Pericardium fibroblast (primary cell): ENCODE measurements at places on chromosomes 12 and 14. TPM values are rescaled to one million over a fixed set of nuclear protein-coding genes. Genes with fewer than 3 reads are reported as not detected.

SSTR1 gene
- total RNA-seq, result 0.23 and 0.60 TPM in 2 replicates

FAM90A1 gene
- 0.09 and 0.93 TPM in 2 replicates for total RNA-seq

LARP4 gene
- total RNA-seq, result 13.0 and 14.6 TPM in 2 replicates

FOXA1 gene
- not detected in 2 replicates for total RNA-seq

OTOGL gene
- 0.34 and 2.6 TPM in 2 replicates for total RNA-seq

PRB2 gene
- not detected in 2 replicates for total RNA-seq

KRT72 gene
- not detected in 2 replicates for total RNA-seq

TAS2R19 gene
- 0.17 and 0.35 TPM in 2 replicates for total RNA-seq

CIROP gene
- total RNA-seq, result not detected in 2 replicates

SLCO1B1 gene
- total RNA-seq, result not detected in 2 replicates

PARP11 gene
- 2.8 and 3.3 TPM in 2 replicates for total RNA-seq

FGD4 gene
- 7.5 and 8.1 TPM in 2 replicates for total RNA-seq

MYO1H gene
- total RNA-seq, result not detected in 2 replicates
